ENCODE measurements at places on chromosomes 3 and 15. TPM values are rescaled to one million over a fixed set of nuclear protein-coding genes. Genes with fewer than 3 reads are reported as not detected.

The GATM gene
- total RNA-seq = not detected

GRCh38 chr15:90563463-90563862 lies 33.7 kb downstream of the CRTC3 start:
- no peak for DNase-seq

DNA sequence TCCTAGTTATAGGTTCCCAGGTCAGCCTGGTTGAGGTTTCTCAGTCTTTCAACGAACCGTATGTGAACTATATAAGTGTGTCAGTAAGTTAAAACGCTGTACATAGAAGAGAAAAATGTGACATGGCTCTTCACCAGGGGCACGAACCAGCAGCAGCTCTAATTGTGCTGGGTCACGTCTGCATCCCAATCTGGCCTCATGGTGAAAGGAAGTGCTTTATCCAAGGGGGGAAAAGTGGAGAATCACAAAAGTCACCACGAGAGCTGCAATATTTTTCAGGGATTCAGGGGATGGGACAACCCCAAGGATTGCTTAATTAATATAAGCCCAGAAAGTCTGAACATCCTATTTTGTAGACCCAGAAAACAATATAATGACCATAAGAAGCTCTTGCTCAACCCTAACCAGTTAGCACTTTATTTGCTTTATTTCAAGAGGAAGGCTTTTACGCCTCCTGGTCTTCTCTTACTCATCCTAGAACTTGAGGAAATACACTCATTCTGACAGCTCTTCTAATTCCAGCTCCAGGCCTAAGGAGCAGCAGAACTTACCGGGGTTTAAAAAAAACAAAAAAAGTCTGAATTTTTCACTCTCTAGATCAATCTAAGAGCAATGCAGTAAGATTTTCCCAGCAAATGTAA lies 16.5 kb downstream of the ANXA2 start:
- DNase-seq = peak; percentile 15

DNA sequence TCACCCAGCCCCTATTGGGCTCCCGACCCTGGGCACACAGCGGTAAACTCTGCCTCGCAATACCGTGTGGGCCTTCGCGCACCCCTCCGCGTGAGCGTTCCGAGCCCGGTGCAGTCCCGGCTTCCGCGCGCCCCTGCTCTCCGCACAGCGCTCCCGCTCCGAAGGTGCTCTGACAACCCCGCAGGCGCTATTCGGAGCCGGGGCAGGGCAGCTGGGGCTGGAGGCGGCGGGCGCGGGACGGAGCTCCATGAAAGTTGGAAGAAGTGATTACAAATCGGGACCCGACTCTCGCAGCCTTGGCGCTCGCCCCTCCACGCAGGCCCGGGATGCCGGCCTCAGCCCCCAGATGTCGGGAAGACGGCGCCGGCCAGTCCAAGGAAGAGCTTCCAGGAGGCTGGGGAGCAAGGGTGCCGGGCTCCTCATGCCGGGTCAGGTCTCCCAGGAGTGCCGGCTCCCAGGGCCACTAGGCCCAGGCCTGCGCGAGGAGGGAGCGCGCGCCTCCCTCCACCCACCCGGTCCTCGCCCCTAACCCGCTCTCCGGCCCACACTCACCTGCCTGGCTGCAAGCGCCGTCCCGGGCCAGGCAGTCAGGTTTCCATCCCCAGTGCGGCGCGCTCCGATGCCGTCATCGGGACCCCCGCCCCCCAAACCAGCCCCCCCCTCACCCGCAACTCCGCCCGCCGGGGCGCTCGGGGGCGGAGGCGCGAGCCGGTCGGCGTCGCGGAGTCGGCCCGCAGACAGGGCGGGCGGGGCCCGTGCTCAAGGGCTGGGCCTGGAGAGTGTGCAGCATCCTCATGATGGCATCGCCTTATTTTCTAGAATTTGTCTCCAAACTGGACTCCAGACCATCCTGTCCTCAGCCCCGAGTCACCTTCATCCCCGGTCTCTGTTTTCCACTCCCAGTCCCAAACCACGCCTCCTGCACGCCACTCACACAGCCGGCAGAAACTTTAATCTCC lies at the start of gene KIF7:
KIF7 (minus strand) TSS at position 621 of the 959 bp plus-strand sequence. CDS start 2,537 bp downstream, outside the sequence.
- no peak for DNase-seq

The ERICH6 gene
- 0.83 TPM for total RNA-seq

DNA sequence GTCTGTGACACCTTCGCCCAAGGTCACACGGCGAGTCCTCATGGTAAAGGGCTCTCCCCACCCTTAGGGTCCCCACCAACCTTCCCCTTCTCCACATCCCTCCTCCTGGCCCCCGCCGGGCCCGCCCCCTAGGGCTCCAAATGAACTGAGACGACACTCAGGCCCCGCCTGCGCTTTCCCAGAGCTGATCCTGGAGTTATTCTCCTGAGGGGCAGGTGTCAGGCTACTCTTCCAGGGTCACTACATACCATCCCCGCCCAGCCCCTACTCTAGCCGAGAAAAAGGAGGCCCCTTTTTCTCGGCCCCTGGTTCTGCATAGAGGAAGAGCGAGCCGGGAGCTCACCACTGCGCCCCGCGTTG lies 292 bp downstream of the USP4 start:
- peak; percentile 84 for DNase-seq

The TNFAIP8L3 gene
- total RNA-seq = 0.35 TPM

- no peak for DNase-seq
These were observed 64.2 kb upstream of the MME start for GRCh38 chr3:155015776-155016436.

- DNase-seq = no peak
These were observed 118.6 kb upstream of the PRICKLE2 start for GRCh38 chr3:64343689-64344430.

DNA sequence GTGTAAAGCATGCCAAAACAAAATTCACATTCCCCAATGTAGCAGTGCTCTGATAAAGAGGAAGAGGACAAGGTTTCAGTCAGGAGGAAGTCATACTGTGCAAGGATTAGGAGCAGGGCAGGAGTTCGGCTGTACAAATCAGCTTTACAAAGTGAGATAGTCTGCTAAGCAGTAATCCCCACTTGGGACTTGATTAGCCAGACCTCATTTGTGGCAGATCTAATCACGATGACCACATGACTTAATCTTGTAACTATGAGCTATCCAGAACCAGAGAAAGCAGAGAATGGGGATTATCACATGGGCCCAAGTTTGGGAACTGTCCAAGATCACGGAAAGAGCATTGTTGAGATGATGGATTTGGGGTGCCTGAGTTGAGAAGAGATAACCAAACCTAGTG lies 7.8 kb downstream of the DCBLD2 start:
- no peak for DNase-seq

- DNase-seq = no peak
These were observed 44.5 kb upstream of the FNDC3B start for GRCh38 chr3:171994646-171995428.

GRCh38 chr15:77031376-77032050 lies 36.6 kb downstream of the PSTPIP1 start:
- DNase-seq = no peak

- no peak for DNase-seq
These were observed 1.6 kb downstream of the GABPB1 start for GRCh38 chr15:50353251-50353974.

DNA sequence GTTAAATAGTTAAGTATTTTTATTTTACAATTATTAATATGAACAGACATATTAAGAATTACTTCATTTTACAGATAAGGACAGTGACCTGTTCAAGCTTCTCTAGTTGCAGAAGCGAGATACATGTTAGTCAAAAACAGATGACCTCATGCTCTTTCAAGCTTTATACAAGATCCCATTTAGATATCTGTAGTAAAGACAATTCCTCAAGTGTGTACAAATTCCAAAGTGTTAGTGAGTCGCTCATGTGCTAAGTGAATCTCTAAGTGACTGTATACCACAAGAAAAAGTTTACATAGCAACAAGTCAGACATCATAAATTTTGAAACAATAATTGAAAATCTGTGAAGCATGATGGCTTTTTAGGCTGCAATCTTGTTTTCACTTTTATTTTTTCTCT lies 293.8 kb downstream of the ROBO1 start:
- DNase-seq = no peak

GRCh38 chr15:29143909-29144635 lies 125.5 kb downstream of the NSMCE3 start:
- no peak for DNase-seq

- no peak for DNase-seq
These were observed 35.7 kb downstream of the CCDC80 start for GRCh38 chr3:112605285-112605684.

GRCh38 chr3:10353160-10353559 lies 32.2 kb upstream of the SEC13 start:
- DNase-seq = no peak

DNA sequence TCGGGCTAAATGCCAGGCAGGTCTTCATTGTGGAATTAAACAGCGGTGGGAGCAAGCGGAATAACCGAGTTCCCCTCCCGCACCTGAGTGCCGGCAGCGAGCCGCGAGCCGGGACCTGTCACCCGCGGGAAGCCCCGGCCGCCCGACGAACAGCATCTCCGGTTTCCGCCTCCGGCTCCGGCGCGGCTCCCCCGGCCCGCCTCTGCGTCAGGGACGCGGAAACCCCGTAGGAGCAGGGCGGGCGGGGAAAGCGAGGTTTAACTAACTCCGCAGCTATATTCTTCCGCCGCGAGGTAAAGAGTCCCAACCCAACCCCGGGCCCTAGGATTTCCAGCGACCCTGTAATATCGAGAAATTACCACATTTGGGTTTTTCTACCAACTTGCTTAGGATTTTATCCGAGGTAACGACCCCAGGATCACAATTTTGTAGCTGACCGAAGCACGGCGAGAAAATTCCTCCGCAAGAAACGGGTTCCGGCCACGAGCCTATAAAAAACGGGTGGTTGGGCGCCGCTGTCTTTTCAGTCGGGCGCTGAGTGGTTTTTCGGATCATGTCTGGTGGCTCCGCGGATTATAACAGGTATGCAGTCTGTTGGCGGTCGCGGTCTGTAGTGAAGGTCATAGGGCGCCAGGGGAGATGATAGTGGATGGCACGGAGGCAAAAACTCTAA lies at the start of gene EIF4A2:
EIF4A2 (plus strand) TSS at position 520 of the 673 bp plus-strand sequence; CDS start at position 554, 34 bp downstream.
- DNase-seq = peak; percentile 95

- no peak for DNase-seq
These were observed 29.9 kb upstream of the IL16 start for GRCh38 chr15:81166636-81167305.

- DNase-seq = no peak
These were observed 45.6 kb downstream of the MFSD1 start for GRCh38 chr3:158847452-158847821.

The SLC2A2 gene
- not detected for total RNA-seq

DNA sequence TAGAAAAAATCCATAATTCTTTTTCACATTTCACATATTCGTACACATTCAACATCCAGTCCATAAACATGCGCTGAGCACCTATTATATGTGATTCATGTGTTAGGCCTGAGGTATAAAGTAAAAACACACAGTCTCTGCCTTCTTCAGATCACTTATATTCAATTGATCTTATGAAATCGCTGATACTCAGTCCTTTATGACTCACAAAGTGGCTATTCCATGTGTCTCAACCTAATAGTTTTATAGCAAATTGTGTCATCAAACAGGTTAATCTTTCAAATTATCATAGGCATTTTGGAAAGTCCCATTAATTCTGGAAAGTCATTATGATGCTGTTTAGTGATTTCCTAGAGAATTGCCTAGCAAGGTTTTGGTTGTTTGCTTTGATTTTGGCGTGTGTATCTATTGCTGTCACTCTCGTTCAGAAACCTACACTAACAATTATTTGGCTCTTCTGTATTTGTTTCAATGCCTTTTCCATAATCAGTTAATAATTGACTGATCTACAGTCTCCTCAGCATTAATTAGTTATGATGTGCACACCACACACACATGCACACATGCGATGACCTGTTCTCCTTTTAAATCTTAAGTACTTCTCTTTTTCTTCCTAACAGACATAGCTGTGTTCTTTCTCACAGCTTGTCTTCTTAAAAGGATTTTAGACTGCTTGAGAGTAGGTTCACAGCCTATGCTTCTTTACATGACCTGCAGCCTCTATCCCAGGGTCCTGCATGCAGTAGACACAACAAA lies 353.1 kb downstream of the MECOM start:
- no peak for DNase-seq

DNA sequence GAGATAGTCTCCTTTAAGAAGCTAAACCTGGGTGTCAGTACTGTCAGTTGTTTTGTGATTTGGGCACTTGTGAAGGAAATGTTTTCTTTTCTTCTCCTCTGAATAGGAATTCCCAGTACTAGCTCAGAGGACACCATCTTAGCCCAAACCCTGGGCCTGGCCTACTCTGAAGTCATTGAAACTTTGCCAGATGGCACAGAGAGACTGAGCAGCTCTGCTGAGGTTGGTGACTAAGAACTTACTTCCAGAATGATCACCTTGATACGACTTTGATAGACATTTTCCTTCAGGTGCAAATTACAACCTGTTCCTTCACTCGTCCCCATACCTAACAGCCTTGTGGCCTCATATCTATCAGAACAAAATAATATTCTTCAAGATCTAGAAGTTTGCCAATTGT lies 100.2 kb downstream of the LARS2 start:
- no peak for DNase-seq

The ADAMTS7 gene
- total RNA-seq = 188 TPM

DNA sequence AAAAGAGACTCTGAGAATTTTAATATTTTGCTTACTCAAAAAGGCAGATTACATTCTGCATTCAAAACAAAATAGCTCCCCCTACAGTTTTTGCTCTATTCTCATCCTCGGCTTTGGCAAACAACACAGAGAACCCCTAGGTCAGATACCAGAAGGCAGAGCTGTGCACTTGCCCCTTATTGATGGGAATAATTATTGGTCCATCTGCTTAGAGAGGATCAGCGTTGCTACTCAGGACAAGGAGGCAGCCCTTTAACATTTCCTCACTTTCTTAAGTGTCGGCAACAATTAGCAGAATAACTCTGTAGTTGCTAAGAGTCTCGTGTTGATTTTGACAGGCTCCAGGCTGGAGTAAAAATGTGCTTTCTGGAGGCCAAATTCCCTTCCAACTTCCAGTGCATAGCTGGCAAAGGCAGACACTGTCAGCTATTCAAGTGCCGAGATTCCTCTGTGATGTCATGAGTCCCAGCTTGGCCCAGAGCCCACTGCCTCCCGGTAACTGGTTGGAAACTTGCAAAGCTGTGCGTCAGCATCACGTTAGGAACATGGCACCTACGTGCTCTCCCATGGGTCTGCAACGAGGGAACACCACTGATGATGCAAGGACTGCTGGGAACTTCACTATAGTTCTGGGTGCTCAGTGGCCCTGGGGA lies 482.7 kb upstream of the ADAMTS9 start:
- DNase-seq = no peak

DNA sequence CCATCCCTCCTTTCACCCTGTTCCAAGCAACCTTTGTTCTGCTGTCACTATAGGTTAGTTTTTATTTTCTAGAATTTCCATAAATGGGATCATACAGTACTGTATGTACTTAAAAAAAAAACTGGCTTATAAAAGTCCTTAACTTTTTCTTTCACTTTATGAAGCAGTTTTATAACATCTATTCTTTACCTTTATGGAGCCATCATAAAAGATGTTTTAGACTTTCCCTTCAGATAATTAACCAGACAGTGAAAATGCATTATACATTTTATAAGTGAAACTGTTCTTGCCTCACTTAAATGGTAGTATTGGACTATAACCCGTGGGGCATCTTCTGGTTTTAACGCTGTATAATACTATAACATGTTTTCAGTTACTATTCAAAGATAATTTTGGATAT lies 26.2 kb downstream of the PLS1 start:
- DNase-seq = no peak

The LAMB2 gene
- total RNA-seq = 811 TPM

GRCh38 chr15:84955089-84955848 lies 26.4 kb upstream of the PDE8A start:
- DNase-seq = no peak
